Adipocyte (in vitro differentiated cells): ENCODE measurements at places on chromosomes 4 and X.

GRCh38 chr4:114537352-114537751 lies 61.3 kb upstream of the UGT8 start:
- no peak for DNase-seq

GRCh38 chrX:136812286-136812685 lies 31.6 kb upstream of the ARHGEF6 start:
- peak; percentile 66 for DNase-seq

GRCh38 chr4:173769568-173769967 lies 239.5 kb upstream of the HAND2 start:
- no peak for DNase-seq

GRCh38 chr4:70405765-70406164 lies 8.0 kb downstream of the OPRPN start:
- DNase-seq, result no peak

DNA sequence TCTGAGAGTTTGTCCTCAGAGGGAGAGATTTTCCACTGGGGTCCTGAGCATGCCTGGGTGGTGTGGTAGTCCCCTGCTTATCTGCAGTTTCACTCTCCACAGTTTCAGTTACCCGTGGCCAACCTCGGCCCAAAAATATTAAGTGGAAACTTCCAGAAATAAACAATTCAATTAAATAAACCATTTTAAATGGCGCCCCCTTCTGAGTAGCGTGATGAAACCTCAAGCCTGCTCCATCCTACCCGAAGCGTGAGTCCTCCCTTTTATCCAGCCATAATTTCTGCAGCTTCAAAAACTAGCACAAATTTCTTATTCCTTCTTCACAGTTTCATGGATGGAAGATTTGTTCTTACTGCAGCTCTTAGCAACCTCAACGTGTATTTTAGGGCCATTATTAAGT lies 26.7 kb downstream of the PNMA6E start:
- DNase-seq, result no peak

DNA sequence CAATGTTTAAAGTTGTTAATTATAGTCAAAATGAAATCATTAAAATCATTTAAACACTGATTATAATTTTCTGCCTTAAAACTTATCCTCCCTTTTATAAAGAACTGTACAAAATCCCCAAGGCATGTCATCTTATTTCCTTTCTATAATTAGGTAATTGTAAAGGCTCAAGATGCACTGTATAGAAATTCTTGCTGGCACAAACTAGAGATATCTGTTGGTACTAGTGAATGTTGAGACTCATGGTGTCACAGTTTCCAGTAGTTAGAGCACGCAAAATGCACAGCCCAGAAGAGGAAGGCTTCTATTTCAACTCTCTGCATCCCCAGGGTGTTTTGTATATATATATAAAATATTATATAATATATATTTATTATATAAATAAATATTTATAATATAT lies 22.7 kb upstream of the PLA2G12A start:
- no peak for DNase-seq

- DNase-seq, result peak; percentile 23
Observed at GRCh38 chrX:118373538-118373937, 27.6 kb downstream of the WDR44 start.

- no peak for DNase-seq
Observed at GRCh38 chr4:75790024-75790423, 65.6 kb downstream of the USO1 start.

- peak; percentile 31 for DNase-seq
Observed at GRCh38 chr4:114807759-114808404, 209.3 kb downstream of the UGT8 start.

DNA sequence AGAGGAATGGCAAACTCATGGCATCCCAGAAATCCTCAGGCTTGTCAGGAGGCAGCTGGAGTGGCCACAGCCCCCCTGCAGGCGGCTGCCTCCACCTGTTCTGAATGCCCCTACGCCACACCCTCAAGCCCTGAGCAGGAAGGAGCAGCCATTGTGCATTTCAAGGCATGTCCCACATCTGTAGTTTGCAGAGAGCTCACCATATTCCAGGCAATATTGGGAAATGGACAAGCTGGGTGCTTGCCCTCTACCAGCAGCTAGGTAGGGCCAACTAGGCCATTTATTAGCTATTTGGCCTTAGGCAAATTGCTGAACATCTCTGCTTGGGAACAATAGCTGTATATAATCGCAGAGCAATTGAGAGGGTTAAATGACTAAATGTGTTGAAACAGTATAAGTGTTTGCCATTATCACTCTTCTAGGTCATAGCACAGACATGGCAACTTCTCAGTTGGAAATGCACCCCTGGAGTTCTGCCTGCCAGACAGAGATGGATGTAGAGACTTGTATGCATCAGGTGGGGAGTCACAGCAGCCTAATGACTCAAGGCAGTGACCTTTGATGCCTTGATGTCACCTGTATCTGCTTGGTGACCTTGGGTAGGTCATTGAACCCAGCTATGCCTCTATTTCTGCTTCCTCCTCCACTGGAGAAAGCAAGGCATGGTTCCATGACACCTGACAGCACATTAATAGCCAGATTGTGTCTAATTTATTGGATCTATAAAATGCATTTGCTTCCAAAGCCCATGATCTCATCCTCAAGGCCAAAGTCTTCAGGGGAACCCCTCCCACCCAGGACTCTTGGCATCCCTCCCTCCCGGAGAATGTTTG lies 52.8 kb downstream of the FHDC1 start:
- DNase-seq, result no peak

DNA sequence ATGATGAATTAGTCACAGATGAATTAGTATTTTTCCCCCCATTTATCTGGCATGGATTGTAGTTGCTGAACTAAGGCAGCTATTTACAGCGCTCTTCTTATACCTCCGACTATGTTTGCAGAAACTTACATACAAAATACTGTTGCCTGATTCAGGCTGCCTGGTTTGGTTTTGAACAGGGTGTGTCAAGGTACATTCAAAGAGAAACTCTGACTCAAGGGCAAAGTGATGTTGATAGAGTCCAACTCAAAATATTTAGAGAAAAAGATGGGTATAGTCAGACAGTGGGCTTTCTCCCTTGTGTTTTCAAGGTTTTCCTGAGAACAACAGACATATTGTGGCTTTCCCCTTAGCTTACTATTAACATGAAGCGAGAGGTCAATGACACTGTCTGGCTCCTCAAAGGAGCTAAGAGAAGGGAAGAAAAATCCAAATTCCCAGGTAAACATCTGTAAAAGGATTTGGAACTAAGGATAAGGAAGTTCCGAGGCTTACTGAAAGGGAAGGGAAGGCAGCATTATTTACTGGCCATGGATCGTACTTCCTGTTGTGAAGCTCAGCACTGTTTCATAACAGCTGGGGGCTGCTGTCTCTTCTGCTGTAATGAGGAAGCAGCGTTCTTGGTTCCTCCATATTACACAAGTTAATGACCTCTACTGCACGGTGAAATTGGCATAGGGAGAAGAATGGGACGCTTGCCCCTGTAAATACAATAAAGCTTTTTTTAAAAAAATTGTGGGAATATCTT lies 30.9 kb downstream of the FAM9C start:
- no peak for DNase-seq

GRCh38 chrX:45070116-45071007 lies 130.3 kb downstream of the DIPK2B start:
- peak; percentile 70 for DNase-seq

- DNase-seq, result peak; percentile 63
Observed at GRCh38 chrX:20515841-20516461, 249.2 kb upstream of the RPS6KA3 start.

- no peak for DNase-seq
Observed at GRCh38 chr4:166174717-166175490, 301.9 kb downstream of the TLL1 start.

DNA sequence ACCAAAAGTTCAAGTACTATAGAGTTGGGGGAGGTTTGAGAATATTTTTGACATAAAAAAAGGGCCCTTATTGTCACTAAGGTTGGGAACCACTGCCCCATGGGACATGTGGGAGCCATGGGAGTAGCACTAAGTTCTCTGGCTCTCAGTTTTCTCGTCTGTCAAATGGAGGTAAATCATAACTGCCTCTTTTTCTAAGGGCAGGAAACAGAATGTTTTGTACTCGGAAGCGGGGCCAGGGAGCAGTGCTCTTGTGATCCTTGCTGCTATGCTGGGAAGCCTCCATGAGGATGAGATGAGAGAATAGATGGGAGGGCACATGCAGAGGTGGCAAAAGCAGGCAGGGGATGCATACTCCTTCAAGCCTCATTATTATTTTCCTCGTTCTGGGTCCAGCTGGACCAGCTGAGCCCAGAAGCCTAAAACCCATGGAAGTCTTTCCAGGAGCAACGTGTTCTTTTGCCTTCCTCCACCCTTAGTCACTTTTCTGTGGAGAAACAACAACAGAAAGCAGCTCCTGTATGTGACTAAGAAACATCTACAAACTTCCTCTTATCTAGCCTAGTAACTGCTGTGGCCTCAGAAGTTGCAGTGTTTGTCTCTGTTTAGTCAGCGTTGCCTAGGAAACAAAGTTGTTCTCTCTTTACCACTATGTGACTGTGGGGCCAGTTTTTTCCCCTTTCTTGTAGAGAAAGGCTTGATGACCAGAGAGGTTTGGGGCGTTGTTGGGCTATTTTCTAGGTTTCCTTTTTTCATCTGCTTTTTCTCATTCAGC lies 64.8 kb downstream of the TSC22D3 start:
- DNase-seq, result peak; percentile 93

GRCh38 chr4:157803421-157803820 lies 369.4 kb downstream of the GASK1B start:
- DNase-seq, result no peak

DNA sequence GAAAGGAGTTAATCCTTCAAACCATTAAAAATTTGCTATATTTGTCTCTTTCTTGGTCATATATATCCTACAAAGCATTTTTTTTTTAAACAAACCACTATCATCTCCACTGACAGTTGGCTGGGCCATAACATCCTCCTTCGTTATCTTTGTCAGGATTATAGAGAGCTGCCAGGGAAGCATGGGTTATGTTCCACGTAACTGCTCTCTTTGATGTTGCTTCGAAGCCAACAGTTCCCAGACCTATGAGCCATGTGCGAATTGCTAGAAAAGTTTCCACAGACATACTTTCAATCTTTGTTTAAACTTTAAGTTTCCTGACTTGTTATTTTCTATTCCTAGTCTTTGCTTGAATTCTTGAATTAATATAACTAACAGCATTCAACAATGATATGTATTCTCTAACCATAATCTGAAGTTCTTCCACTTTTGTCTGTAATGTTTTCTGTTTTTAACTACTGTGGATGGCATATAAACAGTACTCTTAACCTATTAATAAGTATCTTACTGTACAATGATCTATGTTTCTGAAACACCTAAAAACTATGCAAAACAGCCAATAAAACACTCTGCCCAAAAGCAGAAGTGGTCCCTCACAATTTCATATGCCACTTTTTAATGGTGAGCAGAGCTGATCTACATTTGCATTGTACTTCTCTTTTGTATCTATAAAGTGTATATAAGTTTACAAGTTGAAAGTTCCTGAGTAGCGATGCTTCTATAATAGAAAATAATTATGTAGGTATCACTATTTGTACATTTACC lies 37.9 kb downstream of the EREG start:
- DNase-seq, result no peak

DNA sequence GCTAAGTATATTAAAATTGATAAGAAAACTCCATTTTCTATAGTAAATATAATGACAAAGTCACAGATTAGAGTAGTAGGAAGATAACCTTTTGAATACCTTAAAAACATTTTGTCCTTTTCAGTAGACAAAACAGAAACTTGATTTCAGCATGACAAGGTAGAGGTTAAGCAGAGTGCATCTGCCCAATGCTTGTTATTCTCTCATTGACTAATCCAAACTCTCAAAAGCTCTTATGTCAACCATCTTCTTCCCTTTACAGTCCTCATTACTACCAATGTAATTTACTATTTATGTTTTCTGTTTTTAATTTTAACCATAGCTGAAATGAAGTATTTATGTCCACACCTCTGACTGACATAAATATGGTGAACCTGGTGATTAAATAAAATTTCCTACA lies 11.1 kb downstream of the NIPAL1 start:
- no peak for DNase-seq

DNA sequence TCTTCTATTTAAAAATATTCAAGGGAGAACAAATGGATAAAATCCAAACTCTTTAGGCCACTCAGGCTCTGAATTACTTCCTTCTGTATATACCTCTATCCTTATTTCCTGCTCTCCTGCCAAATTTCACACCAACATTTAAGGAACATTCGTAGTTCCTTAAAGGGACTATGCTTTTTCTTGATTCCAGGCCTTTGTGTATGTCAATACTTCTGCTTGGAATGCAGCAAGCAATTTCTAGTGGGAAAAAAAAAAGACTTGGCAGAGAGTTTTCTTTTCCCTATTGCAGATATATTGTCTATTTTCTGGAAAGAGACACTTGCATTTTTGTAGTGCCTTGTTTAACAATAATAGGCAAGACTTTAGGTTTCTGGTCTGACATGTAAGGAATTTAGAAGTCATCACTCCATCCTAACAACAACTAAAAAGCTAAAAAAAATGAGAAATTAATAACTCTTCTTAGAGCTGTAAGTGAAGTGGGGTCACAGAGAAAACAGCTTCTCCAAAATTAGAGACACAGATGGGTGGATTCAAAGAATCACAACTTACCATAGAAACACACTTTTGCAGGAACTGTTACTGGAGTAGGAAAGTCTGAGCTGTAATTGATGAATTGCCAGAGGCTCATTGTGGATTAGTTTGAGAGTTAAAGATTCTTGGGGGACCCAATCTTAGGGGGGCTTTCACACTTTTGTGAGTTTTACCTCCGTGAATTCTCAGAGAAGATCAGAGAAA lies 2.1 kb upstream of the ADH5 start:
- DNase-seq, result peak; percentile 50

DNA sequence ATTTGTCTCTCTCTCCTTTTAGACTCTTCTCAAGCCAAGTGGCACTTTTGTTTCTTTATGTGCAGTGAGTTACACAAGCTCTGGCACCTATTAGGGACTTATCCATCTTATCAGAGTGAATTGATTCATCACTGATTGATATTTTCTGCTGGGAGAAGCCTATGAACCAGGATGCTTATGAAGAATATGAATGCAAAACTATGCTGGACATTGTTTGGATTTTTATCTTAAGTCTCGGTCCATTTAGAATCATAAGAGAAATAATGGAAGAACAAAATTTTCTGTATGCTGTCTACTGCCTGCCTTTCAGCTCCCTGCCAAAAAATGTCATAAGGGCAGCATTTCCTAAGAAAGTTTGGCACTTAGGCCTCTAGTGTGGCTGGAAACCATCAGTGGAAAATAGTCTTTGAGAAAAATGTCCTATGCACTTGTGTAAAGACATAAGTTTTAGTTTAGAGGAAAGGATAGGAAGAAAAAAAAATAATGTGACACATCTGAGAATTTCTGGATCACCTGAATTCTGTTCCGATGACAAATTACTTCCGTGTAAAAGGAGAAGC lies 365.7 kb upstream of the MAD2L1 start:
- peak; percentile 64 for DNase-seq

- no peak for DNase-seq
Observed at GRCh38 chr4:70581980-70582379, 10.1 kb upstream of the AMBN start.

DNA sequence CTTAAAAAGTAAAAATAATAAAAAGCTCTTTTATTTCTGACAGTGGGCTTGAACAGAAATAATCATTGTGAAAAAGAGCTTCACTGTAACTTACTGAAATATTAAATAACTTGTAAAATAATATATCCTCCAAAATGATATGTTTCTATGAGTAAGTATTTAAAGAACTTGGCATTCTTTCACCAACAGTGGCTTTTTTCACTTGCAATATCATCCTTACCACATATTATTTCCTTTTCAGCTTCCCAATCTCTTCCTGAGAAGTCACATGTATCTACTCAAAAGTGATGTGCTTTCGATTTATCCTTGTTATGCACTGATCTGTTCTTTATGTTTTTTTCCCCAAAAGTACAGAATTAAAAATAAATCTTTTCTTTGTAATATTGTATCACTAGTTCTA lies 2.2 kb upstream of the PCDH18 start:
- peak; percentile 55 for DNase-seq

- no peak for DNase-seq
Observed at GRCh38 chr4:5280828-5281227, 229.5 kb downstream of the STK32B start.
